Myometrial cell (primary cell): ENCODE measurements at places on chromosomes 6 and 20. TPM values are rescaled to one million over a fixed set of nuclear protein-coding genes. Genes with fewer than 3 reads are reported as not detected.

CST5 gene
- total RNA-seq: not detected in 2 replicates

FOXS1 gene
- total RNA-seq: not detected in 2 replicates

PXDC1 gene
- total RNA-seq: 37.2 and 39.5 TPM in 2 replicates

DAAM2 gene
- total RNA-seq: 0.29 and 0.35 TPM in 2 replicates

FLOT1 gene
- 209 and 234 TPM in 2 replicates for total RNA-seq

OR2B2 gene
- total RNA-seq: not detected in 2 replicates

ADGB gene
- total RNA-seq: not detected in 2 replicates

FNDC11 gene
- 1.1 and 1.7 TPM in 2 replicates for total RNA-seq

RFX6 gene
- not detected in 2 replicates for total RNA-seq
